ENCODE measurements at places on chromosomes 3 and 15.

DNA sequence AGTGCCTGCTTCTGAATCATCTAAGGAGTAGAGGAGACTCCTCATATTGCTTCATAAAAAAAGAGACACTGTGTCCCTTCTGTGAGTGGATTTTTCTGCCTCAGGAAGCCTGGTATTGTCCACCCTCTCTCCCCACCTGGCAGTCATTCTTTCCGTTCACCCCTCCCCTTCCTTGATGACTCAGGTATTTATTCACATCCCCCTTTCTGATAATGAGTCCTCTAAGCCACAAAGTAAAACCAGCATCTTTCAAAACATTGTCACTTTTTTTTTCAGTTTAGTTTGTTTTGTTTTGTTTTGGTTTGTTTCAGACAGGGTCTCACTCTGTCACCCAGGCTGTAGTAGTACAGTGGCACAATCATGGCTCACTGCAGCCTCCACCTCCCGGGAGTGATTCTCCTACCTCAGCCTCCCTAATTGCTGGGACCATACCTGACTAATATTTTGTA, 65.2 kb upstream of the UBE2E1 start:
- DNase-seq: no peak

- no peak for DNase-seq
Observed at GRCh38 chr3:17686613-17687012, 55.8 kb downstream of the TBC1D5 start.

- no peak for DNase-seq
Observed at GRCh38 chr3:25355998-25356397, 72.1 kb upstream of the RARB start.

GRCh38 chr15:50192926-50193620, 11.1 kb downstream of the SLC27A2 start:
- no peak for DNase-seq

GRCh38 chr3:150429767-150430671, 21.9 kb downstream of the TSC22D2 start:
- no peak for DNase-seq

DNA sequence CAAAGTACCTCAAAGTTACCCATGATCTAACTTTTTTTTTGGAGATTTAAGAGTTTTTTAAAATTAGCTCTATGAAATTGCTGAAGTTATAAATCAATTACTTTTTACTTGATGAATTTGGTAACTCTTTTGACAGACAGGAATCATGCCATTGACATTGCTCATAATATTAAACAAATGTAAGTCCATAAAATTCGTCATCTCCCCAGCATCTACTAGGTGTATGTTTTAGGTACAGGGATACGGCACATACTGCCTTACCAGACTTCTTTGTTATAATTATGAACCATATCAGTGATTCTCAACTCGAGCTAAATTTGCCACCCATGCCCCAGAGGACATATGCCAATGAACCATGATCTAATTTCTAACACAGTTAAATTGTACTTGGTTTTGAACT, 247.5 kb upstream of the TGFBR2 start:
- DNase-seq: no peak

DNA sequence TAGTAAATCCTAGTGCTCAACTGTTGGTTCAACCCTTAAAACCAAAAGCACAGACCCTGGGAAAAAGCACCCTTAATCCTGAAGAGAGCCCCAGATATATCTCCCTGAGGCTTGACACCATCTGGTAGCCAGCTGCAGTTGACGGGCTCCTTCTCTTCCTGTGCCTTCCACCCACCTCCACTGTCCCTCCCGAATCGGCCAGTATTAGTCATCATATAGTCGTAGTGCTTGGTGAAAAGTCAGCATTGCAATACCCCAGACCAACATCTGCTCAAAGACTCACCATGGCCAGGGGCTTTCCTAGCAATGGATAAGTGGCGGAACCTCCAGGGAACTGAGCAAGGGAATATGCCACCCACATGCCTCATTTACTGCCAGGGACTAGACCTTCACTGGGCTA, 125.6 kb upstream of the CRBN start:
- no peak for DNase-seq

DNA sequence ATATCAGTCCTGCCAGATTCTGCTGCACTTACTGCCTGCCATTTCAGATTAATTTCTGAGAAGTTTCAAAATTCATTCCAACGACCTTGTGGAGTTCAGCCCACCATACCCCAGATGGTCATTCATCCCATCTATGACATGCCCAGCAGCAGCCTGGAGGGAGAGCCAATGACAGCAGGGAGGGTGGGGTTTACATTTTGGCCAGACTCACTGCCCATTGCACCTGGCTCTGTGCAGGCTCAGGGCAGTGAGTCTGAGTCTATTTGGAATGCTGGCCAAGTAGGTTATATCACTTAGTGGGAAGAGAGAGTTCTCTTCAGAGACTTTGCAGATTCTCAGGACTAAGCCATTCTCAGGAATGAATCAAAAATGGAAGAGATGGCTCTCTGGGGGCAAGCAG, 21.5 kb downstream of the SRPRB start:
- DNase-seq: no peak

DNA sequence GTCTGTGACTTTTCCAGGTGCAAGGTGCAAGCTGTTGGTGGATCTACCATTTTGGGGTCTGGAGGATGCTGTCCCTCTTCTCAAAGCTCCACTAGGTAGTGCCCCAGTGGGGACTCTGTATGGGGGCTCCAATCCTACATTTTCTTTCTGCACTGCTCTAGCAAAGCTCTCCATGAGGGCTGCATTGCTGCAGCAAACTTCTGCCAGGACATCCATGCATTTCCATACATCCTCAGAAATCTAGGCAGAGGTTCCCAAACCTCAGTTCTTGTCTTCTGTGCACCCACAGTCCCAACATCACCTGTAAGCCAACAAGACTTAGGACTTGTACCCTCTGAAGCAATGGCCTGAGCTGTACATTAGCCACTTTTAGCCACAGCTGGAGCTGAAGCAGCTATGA, 694.5 kb upstream of the BCHE start:
- DNase-seq: no peak

- DNase-seq: no peak
Observed at GRCh38 chr15:68508485-68509189, 70.2 kb upstream of the CORO2B start.

GRCh38 chr3:75981401-75981800, 196.1 kb upstream of the ZNF717 start:
- DNase-seq: no peak

GRCh38 chr3:72142028-72142427, 357.1 kb upstream of the PROK2 start:
- no peak for DNase-seq

GRCh38 chr3:33537133-33537532, 96.9 kb upstream of the UBP1 start:
- no peak for DNase-seq

DNA sequence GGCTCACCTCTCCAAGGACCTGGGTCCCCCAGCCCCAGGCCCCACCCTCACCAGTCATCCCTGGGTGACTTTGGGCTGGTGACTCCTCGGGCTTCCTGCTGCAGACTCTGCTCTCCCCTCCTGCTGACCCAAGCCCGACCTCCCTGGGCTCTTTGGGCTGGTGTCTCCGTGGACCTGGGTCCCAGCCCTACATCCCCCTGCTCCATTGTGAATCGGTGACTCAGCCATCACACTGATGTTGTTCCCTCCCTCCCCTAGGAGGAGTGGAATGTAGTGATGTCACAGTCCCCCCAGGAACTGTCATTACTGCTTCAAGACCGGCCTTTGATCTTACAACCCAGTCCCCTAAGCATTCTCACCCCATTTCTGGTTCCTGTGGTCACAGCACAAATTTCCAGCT, 83.7 kb downstream of the ADAMTS7 start:
- no peak for DNase-seq

- no peak for DNase-seq
Observed at GRCh38 chr3:49024449-49024848, 2.5 kb downstream of the NDUFAF3 start.

- DNase-seq: no peak
Observed at GRCh38 chr3:42519568-42519962, 17.1 kb downstream of the VIPR1 start.

- DNase-seq: no peak
Observed at GRCh38 chr3:197181741-197182140, 116.7 kb downstream of the DLG1 start.

DNA sequence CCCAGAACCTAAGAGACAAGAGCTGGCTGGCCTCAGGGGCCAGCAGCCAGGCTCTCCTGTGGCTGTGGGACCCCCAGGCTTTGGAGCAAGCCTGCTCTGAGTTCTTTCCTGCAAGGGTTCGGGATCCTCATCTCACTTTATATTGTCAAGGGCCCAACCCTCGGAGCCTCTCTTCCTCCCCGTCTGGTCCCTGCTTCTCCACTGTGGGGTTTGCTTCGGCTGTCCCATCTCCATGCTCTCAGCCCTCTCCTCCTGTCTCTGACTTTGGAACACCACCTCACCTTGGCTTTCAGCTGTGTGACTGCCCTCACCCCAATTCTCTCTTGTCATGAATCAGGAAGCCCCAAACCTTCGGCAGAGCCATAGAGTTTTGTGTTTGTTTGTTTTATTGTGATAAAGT, 30.0 kb downstream of the MRAS start:
- DNase-seq: no peak

- no peak for DNase-seq
Observed at GRCh38 chr15:62561059-62561519, 396.0 kb upstream of the C2CD4B start.

DNA sequence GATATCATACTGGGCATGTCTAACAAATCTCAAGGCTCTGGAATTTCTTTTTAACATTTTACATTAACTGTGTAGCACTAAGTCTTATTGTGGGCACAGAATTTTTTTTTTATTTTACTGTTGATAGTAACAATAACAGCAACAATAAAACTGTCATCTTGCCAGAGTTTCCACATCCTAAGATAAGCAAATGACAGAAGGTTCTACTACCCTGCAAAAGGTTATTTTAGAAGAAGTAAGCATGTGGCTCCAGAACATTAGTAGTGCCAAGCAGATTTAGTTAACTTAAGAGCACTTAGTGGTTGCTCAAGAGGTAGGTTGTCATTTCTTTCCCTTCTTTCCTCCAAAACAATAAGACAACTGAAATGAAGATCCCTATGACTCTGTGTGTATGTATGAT, 743.0 kb upstream of the CBLB start:
- no peak for DNase-seq

- no peak for DNase-seq
Observed at GRCh38 chr15:70032509-70032908, 65.2 kb downstream of the TLE3 start.

DNA sequence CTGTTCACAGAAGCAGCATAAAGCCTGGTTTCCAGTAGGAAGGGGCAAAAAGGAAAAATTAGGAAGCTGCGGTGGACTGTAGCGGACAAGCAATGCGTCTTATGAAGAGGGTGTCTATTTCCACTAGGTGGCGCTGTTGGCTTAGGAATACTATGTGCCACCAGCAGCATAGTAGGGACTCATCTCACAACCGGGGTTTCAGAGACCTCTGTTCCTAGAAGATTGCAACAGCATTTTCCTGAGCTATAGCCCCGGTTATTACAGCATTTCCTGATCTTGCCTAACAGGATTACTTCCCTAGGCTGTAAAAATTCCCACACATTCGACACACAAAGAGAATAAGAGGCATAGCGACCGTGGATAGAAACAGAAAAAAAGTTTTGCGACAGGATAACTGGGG, 683.0 kb downstream of the TBL1XR1 start:
- DNase-seq: no peak

DNA sequence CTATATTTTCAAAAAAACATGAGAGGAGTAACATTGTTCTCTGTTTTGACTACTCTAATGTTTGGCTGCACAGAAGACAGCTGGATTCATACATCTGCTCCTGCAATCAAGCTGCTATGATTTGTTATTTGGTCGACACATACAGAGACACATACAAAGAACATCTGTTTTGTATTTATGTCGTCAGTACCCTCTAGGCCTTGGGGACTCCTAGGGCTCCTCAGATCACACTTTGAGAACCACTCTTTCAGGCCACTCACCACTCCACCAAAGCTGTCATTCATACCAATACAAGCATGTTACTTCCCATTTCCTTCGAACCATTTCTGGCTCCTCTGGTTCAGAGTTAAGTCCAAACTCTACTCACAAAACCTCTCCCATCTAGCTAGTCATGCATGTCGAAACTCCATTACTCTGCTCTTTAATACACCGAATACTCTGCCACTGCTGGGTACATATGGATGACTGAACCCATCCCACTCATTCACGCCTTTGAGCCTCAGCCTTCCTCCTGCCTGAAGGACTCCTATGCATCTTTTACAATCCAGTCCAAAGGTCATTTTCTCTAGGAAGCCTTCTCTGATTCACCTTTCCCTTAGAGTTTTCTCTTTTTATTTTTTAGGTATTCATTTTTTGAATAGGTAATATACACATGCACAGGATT, 102.9 kb upstream of the ARHGEF3 start:
- DNase-seq: no peak

DNA sequence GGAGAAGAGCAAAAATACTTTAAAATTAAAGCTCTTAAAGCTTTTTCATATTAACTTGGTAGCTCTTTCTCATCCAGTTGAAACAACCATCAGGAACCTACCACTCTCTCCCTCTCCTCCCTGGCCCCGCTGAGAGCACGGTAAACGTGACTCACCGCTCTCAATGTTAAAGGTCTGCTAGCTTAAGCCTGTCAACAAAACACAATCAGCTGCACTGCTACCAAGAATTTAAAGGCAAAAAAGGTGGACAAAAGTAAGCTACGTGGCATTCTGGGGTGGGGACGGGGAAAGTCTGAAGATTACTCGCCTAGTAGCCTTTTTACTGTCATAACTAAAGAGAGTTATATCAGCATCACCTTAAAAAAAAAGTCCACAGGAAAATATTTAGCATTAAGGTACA, 8.4 kb upstream of the GP5 start:
- DNase-seq: no peak

- peak; percentile 39 for DNase-seq
Observed at GRCh38 chr15:52658955-52659354, 20.2 kb downstream of the ATOSA start.

GRCh38 chr15:82890338-82890994, 62.1 kb downstream of the HOMER2 start:
- DNase-seq: no peak

- DNase-seq: no peak
Observed at GRCh38 chr3:109089265-109089664, 28.7 kb downstream of the MORC1 start.

GRCh38 chr3:64541803-64542202, 146.0 kb downstream of the ADAMTS9 start:
- DNase-seq: no peak

DNA sequence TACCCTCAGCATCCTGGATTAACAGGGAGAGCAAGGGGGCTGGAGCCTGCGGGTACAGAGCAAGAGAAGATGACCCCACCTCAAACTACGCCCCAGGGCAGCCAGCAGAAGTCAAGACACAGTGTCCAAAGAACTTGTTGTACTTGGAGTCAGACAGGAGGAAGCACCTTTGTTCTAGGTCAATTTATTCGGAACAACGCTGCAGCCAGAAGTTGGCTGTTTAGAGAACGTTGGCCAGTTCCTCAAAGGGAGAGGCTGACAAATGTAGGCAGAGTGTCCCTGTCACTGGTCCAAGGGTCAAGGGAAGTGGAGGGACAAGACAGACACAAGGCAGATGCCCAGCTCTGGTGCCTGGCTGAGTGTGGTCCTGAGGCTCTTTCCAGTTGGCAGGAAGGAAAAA, 32.1 kb upstream of the PIAS1 start:
- DNase-seq: no peak
